ENCODE measurements at places on chromosomes 7 and 10.

GRCh38 chr10:34058845-34059614 is 724.6 kb upstream of the NRP1 start:
- DNase-seq: no peak

DNA sequence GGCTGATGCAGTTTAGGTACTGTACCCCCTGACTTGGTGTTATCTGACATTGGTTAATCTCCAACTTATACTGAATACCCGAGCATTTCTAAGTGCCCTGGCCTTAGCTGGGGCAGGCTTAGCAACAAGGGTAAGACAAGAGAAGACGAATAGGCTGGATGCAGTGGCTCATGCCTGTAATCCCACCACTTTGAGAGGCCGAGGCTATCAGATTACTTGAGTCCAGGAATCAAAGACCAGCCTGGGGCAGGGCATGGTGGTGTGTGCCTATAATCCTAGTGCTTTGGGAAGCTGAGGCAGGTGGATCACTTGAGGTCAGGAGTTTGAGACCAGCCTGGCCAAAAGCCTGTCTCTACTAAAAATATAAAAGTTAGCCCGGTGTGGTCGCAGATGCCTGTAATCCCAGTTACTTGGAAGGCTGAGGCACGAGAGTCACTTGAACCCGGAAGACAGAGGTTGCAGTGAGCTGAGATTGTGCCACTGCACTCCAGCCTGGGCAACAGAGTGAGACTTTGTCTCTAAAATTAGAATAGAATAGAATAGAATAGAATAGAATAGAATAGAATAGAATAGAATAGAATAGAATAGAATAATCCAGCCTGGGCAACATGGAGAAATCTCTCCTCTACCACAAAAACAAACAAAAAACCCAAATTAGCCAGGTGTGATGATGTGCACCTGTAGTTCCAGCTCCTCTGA is 108.9 kb downstream of the BICC1 start:
- DNase-seq: no peak

- DNase-seq: no peak
These were observed 38.8 kb downstream of the FIGNL1 start for GRCh38 chr7:50411332-50411731.

DNA sequence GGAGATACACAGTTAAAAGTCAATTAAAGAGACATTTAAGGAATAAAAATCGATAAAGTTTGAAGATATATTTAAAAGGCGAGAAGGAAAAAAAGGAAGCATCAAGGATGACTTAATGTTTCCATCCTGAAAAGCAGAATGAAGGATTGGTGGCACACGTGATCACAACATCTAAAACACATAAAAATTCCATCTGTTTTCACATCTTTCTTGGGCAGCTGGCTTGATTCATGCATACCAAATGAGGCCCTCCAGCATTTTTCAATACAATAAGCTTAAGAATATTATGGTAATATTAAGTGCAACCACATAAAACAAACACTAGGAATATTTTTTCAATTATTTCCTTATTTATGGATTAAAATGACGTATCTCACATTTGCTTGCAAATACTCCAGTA is 112.6 kb downstream of the TPK1 start:
- DNase-seq: no peak

DNA sequence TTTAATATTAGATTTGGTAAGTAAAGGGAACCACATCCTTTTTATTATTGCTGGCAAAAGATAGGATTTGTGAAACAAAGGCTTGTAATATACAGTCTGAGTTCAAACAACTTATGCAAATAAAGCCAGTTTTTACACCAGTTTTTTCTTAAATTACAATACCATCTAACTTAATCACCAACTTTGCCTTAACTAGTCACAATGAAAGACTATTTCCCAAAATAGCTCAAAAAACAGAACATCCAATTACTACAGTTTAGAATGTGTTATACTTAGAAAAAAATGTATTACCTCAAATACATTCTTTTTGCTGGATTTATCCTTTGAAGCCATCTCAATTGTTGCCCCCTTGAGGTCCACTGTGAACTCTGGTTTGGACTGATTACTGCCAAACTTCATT is 108.5 kb downstream of the ARHGAP12 start:
- DNase-seq: no peak

DNA sequence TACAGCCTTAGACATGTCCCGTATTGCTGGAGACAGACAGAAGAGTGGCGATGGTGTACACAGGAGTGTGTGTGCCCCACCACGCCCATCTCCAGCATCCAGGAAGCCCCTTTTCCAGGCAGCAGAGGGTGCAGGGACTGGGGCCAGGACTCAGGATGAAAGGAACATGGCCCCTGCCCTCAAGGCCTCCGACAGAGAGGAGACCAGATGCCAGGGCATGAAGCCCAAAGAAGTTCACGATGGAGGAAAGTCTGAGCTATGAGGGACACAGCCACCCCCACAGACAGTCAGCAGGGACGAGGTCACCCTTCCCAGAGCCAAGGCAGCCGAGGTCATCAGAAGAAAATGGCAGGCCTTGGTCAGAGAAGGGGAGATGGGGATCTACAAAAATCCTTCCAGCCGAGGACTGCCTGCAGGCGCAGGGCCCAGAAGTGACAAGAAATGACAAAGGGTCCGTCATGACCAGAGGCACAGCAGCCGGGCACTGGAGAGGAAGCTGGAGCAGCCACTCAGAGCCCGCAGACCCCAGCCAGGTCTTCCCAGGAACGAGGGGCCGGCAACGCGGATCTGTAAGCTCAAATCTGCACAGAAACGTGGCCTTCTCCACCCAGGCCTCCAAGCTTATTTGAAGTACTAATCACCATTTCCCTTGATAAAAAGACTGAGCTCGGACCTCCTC is 78.7 kb upstream of the PPP2R2D start:
- peak; percentile 16 for DNase-seq

GRCh38 chr7:94395141-94396036 is 694 bp downstream of the COL1A2 start:
- peak; percentile 74 for DNase-seq

DNA sequence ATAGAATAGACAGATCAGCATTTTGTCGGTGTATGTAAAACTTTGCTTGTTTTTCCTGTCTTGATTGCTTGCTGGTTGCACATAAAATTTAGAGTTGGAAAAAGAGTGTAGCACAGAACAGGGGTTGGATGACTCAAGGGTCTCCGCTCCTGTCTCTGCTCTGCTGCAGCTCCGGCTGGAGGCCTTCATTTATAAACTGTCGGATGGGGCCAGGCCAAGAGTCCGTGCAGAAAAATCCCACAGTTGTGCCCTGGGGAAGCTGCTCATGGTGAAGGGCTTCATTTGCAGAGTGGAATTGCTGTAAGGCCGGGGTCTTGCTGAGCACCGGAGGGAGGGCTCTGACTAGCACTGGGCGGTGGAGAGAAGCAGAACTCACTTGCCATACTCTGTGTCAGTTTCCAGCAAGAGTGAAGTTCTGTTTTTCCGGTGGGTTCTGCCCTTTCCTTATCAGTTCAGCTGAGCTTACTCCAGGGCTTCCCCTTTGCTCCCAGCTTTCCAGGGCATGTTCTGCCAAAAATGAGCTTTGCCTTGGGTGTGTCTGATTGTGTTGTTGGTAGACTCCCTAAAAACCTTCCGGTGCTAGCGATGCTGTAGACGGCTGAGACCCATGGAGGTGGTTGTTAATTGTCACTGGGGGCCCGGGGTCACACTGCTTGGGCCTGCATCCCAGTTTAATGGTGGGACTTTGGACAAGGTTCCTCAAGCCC is 67.2 kb downstream of the CAMK1D start:
- DNase-seq: no peak

GRCh38 chr10:91247360-91248111 is 27.1 kb downstream of the PCGF5 start:
- no peak for DNase-seq

DNA sequence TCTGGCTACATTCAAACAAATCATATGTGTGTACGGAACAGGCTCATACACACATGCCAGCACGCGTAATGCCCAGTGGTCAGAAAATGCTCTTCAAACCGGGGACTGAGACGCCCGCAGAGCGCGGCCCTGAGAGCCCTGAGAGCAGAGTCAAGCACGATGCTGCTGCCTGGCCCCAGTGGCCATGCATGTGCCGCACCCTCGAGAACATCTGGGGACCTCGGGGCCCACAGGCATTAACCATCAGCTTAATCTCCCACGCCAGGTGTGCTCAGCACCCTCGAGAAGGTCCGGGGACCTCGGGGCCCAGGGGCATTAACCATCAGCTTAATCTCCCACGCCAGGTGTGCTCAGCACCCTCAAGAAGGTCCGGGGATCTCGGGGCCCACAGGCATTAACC is 163.1 kb downstream of the PTPRN2 start:
- DNase-seq: no peak
